ENCODE measurements at places on chromosomes 5 and 9.
A peak's percentile ranks its signal among the peaks of the same experiment; 100 is the strongest.

DNA sequence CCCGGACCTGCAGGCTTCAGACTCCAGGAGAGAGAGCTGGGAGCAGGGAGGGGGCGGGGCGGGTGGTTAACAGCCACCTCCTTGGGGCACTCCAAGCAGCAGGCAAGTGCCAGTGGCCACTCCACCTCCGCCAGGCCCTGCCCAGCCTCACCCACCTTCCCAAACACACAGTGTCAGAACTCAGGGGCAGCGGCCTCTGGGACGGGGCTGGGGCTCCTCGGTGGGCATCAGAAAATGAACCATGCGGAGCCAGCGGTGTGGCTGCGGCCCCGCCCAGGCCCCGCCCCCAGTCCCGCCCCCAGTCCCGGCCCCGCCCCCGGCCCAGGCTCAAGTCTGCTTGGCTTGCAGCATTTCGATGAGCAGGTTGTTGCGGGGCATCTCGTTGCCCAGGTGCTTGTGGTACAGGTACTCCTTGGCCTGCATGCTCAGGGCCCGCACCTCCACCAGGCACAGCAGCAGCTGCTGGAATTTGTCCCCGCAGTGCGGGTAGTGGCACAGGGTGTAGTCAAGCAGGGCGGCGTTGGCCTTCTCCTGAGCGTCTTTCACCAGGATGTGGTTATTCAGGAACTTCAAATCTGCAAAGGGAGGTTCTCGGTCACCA is 24.7 kb downstream of the NR5A1 start:
- no peak for DNase-seq

DNA sequence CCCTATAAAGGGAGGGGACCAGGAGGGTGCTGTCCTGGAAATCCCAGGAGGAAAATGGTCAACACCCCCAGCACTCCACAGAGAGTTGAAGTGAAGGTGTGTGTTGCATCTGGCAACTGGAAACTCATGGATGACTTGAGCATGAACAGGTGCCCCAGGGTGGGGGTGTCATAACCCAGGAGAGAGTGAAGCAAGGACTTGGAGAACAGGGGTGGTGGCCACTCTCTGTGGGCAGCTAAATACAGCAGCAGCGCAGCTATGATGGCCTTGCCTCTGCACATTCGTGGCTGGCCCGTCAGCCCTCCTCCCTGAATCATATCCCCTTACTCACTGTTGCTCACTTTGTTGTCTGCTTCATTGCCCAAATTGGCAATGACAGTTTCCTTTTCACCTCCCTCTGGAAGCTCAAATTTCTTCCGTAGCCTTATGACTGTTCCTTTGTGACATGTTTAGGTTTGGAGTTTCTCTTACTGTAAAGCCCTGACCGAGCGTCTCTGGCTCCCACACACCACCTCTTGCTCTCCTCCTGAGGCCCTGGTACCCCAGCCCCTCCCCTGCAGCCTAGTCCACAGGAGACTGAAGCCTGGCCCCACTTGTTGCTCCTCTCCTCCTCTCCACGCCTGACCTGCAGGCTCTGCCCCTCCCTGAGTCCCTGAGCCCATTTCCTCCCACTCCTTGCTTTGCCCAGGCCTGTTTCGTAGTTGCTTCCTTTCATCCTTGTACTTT is 185.8 kb downstream of the CD180 start:
- no peak for DNase-seq

DNA sequence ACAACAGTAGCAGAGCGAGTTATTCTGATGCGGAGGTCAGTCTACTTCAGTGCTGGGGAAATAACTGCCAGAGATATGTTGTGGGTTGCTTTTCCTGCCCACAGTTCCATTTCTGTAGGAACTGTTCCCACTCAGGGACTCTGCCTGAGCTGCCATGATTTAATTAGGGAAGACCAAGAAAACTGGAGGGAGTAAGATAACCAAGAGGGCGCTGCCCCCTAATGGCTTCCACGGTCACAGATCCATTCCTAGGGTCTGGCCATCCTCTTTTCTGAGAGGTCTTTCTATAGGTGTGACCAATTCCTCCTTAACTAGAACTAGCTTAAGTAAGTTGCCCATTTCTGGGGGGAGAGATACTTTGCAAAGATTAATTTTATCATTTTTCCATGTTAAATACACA is 125.9 kb downstream of the APBA1 start:
- DNase-seq, result no peak

GRCh38 chr5:79109527-79110492 is 1.8 kb upstream of the BHMT start:
- no peak for DNase-seq

- DNase-seq, result no peak
These were observed 22.3 kb upstream of the TLR4 start for GRCh38 chr9:117681888-117682287.

GRCh38 chr9:38032266-38033110 is 36.5 kb downstream of the SHB start:
- no peak for DNase-seq

DNA sequence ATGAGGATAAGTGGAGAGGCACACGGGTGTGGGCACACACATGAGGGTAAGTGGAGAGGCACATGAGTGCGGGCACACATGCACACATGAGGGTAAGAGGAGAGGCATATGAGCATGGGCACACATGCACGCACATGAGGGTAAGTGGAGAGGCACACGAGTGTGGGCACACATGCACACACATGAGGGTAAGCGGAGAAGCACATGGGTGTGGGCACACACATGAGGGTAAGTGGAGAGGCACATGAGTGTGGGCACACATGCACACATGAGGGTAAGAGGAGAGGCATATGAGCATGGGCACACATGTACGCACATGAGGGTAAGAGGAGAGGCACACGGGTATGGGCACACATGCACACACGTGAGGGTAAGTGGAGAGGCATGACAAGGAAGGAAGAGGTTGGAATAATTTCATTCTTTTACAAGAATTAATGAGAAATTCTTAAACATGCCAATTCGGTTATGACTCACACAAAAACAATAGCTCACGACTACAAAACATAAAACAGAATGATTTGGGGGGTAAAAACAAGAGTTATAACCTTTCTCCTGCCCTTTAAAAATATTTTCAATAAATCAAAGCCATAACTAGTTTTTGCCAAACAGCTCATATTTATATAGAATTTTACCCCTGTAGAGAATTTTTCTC is 67.5 kb downstream of the APBA1 start:
- no peak for DNase-seq

- DNase-seq, result no peak
These were observed 23.0 kb downstream of the SMIM15 start for GRCh38 chr5:61139094-61139873.

DNA sequence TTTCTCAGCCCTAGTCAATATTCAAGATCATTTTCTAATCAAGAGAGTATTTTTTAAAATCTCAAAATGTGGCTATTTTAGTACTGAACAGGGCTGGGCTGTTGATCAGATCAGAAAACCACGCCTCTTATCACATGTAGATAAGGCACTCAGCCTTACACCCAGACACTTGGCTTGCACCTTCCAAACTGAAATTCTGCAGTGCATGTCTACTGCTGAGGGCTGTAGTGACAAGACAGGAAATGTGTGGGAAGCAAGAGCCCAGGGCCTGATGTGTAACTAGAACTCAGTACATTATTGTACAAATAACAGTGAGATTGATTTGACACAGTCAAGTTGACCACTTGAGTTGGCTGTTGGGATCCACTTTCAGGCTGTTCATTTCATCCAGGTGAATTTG is 48.6 kb downstream of the UBE2QL1 start:
- no peak for DNase-seq

GRCh38 chr5:43315263-43315662 is 2.1 kb upstream of the HMGCS1 start:
- DNase-seq, result no peak

DNA sequence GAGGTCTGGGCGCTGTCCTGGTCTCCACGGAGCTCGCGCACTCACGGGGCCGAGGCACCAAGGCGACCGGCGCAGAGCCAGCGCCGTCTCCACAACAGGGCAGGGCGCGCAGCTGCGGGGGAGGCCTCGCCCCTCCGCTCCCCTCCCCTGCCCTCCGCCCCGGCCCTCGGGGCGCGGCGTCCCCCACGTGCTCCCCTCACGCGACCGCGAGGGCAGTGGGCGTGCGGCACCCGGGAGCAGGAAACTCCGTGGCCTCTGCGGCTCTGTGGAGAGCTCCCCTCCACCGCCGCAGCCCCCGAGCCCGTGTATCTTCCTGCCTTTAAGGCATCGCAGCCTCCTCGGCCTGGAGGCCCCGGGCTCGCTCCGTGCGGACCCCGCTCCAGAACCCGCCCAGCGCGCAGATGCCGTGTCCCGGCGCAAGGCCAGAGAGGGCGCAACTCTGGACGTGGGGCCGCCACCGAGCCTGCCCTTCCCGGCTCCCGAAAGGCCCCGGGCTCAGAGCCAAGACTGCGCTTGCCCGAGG is 708 bp upstream of the TUBB4B start:
- DNase-seq, result peak; percentile 88

DNA sequence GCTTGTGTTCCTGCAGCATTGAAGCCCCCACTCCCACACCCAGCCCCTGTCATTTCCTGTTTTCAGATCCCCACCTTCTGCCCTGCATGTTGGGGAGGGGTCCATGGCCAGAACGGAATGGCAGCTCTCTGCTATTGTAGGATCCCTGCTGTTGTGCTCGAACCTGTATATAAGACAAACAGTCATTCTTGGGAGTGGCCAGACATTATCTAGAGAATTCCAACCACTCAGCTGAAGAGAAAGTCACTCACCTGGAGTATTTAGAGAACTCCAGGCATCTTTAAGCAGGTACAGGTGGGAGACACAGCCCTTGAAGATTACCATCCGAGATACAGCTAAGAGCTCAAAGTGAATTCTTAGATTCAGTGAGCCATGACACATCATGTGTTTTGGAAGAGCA is 96.1 kb downstream of the C9orf152 start:
- DNase-seq, result no peak

DNA sequence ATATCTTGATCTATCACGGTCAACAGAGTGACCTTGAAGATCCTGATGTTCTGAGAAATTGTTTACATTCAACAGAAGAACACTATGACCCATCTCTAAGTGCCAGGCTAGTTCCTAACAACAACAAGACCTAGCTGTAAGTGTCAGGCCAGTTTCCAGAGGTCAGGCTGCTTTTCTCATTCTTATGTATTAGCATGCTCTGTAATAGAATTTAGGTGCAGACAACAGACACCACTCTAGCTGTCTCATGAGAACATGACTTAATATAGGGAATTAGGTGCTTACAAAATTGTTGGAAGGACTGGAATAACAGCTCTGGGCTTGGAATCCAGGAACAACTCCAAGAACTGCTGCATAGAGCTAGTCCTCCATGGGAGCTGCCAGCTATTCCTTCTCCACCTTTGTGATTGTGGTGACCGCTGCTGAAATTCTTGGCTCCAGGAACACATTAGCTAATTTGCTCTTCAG is 138.7 kb downstream of the SNX18 start:
- peak; percentile 14 for DNase-seq

- DNase-seq, result peak; percentile 60
These were observed 40.3 kb upstream of the CDKN2AIPNL start for GRCh38 chr5:134451936-134452505.

DNA sequence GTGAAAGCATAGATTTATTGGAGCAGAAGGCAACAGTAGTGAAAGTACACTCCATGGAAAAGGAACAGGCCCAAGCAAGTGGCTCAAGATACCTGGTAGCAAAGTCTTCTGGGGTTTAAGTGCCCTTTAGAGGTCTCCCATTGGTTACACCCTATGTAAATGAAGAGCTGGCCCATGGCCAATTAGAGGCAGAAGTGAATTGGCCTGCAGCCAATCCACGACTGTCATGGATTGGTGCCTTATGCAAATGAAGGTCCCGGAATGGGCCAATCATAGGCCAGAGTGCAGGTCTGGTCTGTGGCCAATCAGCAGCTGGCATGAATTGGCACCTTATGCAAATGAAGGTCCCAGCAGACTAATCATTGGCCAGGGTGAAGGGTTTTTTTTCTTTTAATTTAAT is 64.2 kb upstream of the PCSK5 start:
- DNase-seq, result no peak

DNA sequence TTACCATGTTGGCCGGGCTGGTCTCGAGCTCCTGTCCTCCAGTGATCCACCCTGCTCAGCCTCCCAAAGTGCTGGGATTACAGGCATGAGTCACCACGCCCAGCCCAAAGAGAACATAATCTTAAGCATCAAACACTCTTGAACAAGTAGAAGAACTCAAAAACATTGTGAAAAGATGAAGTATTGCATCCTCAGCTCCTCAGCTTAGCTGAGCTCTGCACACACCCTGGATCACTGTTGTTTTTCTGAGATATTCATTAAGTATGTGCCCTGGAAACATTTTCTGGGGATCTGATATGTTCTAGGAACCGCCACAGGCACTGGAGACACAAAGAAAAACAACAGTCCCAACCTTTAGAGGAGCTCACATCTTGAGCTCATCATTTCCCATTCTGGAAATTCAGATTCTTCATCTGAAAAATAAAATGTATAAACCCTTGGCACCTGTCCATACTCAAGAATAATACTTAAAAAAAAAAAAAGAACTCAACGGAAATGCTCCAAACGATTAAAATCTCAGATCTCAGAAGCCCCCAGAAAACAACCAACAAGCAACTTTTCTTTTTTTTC is 62.2 kb upstream of the ZNF462 start:
- peak; percentile 21 for DNase-seq

DNA sequence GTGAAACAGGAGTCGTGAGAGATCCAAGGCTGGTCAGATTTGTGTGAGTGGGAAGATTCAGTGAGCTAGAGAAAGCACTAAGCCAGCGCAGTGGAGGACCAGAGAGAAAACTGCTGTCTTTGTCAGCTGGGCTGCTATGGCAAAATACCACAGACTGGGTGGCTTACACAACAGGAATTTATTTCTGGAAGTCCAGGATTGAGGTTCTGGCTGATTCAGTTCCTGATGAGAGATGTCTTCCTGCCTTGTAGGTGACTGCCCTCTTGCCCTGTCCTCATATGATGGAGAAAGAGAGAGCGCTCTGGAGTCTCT is 24.2 kb upstream of the ANKRD33B start:
- DNase-seq, result no peak

DNA sequence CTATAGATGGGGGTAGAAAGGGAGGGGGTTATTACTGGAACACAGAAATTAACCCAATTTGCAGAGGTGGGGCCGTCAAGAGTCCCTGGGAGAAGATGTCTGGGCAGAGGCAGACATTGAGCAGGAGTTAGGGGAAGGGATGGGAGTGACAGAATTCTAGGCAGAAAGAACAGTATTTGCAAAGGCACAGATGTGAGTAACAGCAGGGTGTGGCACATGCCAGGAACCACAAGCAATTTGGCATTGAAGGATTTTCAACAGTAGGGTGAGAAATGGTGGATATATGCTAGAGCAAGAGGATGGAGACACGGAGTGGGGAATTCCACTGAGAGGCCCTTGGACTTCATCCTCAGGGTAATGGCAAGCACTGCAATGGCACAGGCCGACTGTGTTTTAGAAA is 71.6 kb upstream of the FRRS1L start:
- no peak for DNase-seq

- DNase-seq, result no peak
These were observed 589.5 kb downstream of the GABRG2 start for GRCh38 chr5:162657076-162657475.
